ENCODE measurements at places on chromosomes 11 and 22.

DNA sequence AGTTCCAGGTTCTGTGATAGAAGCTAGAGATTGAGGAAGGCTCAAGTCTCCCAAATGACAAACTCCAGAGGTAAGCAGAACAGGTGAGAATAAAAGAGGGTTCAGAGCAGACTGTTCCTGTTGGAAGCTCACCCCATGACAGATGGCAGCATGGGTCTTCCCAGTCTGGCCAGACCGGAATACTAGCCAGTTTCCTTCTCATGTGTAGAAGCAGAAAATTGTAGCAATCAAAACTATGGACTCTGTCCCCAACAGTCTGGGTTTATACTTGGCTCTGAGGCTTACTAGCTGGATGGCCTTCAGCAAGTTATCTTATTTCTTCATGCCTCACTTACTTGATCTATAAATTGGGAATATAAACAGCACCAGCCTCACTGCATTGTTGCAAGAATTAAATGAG, 494.8 kb downstream of the MN1 start:
- no peak for DNase-seq

DNA sequence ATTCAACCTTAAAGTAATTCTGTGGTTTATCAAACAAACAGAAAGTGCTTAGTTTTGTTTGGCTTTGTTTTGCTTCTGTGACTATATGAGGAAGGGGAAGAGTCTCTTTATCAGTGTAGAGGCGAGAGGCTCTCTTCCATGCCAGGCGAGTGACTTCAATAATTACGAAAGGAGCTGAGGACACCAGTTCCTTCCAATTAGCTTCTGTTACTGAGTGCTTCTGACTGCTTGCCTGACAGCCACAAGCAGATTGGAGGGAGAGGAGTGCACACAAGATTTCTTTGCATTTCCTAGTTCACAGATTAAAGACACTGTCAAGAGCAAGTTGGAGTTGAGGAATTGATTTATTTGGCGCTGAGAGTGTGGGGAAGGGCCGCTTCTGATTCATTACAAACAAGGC, 1484.5 kb upstream of the TENM4 start:
- DNase-seq = no peak

- peak; percentile 58 for DNase-seq
Observed at GRCh38 chr11:117822074-117823033, 2.2 kb downstream of the FXYD2 start.

DNA sequence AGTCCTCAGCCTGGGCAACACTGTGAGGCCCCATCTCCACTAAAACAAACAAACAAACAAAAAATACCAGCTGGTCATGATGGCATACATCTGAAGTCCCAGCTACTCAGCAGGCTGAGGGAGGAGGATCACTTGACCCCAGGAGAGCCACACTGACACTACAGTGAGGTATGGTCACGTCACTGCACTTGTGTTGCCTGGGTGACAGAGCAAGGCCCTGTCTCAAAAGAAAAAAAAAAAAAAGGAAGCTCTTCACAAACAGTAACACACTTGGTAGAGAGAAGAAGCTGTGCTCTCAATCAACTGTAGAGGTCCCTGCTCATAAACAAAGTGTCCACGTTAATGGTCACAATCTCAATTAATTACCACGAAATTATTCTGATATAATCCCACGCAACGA, 401.6 kb upstream of the CCDC90B start:
- DNase-seq = no peak

DNA sequence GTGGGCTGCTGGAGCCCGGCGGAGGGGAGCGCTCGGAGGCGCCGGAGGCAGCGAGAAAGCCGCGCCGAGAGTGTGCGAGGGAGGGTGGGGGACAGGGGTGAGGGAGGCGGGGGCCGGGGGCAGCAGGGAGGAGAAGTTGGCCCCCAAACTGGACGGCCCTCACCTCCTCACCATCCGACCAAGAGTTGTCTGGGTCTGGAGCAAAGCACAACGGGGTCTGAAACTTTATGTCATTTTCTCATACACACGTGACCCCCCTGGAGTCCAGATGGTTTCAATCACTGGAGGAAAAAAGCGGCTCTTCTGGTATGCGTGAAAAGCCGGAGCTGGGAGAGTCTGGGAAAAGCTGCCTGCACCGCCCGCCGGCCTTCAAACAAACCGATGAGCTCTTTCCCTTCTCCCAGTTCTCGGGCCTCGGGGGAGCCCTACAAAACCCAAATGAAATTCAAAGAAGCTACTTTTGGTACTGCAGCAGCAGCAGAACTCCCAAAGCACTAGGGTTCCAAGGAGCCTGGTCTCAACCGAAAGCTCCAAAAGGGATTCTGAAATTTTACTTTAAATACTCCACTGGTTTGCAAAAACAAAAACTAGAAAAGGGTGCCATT, 39.7 kb upstream of the AKIP1 start:
- DNase-seq = no peak

Data from stimulated activated CD4-positive, alpha-beta T cell treated with anti-CD3 and anti-CD28 coated beads, Interleukin-2, amount 100 ng/mL, for 48 hours (primary cell).